ENCODE measurements at places on chromosomes 11 and 22. TPM values are rescaled to one million over a fixed set of nuclear protein-coding genes. Genes with fewer than 3 reads are reported as not detected.

DNA sequence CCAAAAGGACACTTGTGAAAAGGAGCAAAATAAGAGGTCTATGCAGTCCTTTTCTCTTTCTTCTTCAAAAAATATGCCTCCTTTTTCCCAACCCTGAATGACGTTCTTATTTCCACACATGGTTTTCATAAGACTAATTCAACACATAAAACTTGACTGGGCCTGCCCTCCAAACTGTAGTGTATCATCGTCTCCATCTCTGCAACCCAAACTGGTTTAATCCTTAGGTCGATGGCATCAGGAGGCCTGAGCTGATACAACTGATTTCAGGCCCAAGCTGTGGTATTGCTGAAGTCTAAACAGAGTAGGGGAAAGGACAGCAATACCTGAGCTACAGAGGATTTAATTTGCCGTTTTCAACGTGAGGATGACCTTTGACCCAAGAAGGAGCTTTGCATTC, 130.0 kb upstream of the MTNR1B start:
- DNase-seq = no peak

- DNase-seq = no peak
Measured at GRCh38 chr11:42816471-42816870, 495.3 kb upstream of the API5 start.

- DNase-seq = no peak
Measured at GRCh38 chr11:73258104-73259035, 13.8 kb upstream of the P2RY6 start.

- no peak for DNase-seq
Measured at GRCh38 chr22:33325232-33326004, 267.2 kb upstream of the SYN3 start.

DNA sequence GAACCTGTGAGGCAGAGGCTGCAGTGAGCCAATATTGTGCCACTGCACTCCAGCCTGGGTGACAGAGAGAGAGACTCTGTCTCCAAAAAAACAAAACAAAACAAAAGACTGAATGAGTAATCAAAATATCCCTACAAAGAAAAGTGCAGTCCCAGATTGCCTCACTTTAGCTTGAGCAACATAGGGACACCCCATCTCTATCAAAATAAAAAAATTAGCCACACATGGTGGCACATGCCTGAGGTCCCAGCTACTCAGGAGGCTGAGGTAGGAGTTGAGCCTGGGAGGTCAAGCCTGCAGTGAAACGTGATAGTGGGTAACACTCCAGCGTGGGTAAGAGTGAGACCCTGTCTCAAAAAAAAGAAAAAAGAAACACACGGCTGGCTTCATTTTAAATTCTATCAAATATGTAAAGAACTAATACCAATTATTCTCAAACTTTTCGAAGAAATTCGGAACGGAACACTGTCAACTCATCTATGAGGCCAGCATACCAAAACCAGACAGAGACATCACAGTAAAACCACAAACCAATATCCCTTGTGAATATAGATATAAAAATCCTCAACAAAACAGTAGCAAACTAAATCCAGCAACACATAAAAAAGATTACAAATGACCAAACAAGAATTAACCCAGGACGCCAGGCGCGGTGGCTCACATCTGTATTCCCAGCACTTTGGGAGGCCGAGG, 12.9 kb downstream of the CHEK2 start:
- DNase-seq = no peak

GRCh38 chr11:88523386-88524071, 186.0 kb upstream of the CTSC start:
- DNase-seq = no peak

- DNase-seq = no peak
Measured at GRCh38 chr11:89484896-89485295, 6.3 kb downstream of the NOX4 start.

DNA sequence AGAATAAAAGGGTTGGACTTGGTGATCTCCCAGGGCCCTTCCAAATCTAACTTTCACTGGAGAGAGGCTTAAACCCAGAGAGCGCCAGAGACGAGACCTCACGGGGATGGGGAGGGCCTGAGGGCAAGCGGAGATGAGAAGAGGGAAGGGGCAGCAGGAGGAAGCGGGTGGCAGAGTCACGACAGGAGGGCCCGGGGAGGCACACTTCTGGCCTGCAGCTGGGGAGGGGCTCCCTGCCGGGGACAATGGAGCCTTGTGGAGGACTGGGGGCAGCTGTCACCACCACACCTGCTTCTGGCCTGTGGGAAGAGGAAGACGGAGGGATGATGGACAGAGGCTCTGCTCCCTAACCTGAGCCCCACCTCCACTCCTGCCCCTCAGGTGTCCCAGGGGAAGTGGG, 40.2 kb downstream of the PDE2A start:
- DNase-seq = no peak

- no peak for DNase-seq
Measured at GRCh38 chr22:22946131-22946530, 58.5 kb downstream of the IGLL5 start.

DNA sequence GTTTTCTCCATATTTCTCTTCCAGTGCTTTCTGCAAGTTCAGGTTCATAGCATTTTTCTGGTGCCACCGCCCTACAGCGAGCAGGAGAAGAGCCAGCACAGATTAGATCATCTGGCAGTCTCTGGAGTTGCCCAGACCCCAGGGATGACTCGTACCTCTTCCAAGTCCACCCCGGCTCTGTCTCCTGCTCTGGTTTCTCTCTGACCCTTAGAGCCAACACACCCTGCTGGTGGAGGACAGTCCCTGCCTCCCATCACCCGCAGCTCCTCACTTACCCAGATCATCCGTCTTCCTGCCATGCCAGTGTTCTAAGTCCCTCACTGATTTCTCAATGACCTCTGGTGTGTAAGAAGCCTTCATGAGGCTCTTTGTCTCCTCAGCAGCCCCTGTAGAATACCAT, 28.0 kb downstream of the TST start:
- DNase-seq = no peak

DNA sequence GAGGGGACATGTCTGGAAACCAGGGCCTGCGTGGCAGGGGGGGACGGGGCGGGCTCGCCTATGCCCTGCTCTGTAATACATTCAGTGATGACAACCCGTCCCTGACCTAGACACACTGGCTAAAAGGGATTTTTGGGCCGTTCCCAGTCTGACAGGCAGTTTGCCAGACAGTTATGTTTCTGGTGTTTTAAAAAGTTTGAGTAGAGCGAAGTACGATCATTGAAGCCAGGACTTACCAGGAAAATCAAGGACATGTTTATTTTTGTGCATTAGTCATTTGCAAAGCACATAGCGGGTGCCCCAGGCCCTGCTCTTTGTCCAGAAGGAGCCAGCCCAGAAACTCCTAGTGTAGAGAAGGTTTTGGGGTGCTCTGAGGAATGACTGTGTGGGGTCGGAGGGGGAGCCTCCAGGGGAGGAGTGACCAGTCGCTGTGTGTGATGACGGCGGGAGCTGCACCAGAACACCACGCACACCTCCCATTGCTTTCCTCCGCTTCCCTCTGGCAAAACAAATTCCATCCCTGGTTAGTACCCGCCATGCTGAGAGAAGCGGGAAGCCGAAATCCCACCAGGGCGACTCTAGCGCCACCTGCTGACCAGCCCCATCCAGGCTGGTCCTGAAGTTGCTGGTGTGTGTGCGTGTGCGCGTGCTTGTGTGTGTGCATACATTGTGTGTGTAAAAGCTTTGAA, 50.8 kb downstream of the FBLN1 start:
- peak; percentile 88 for DNase-seq

DNA sequence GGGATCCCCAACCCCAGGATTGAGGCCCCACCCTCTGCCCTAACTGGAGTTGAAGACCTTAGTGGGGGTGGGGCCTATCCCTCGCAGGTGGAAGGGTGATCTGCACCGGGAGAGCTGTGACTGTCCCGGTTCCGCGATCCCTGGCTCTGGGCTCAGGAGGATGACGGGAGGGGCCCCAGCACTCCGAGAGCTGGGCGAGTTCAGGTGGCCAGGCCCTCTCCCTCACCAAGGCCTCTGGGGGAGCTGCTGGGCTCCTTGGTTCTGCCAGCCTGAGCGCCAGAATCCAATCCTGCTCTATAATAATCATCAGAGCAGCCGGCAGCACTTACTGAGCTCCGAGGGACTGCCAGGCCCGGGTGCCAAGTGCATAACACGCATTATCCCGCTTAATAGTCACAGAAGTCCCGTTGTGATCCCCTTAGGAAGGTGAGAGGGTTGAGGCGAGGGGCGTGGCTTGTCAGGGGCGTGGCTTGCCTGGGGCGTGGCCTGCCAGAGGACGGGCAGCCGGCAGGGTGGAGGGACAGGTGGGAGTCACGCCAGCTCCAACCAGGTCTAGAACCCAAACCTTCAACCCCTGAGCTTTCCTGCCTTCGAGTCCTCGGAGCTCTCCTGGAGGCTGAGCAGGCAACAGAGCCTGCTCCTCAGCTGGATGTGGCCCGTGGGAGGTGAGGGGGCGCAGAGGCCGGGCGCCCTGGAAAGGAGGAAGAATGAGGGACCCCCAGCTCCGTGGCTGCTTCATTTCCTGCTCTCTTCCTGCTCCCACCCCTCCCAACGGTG, 7.3 kb upstream of the SYT7 start:
- peak; percentile 67 for DNase-seq

GRCh38 chr11:61429346-61429690, 457 bp downstream of the CPSF7 start:
- peak; percentile 63 for DNase-seq

GRCh38 chr11:23755076-23755475, 741.8 kb upstream of the LUZP2 start:
- DNase-seq = no peak

- no peak for DNase-seq
Measured at GRCh38 chr11:75268626-75269366, 28.2 kb downstream of the TPBGL start.

GRCh38 chr11:124762105-124762623, at the start of gene ESAM:
TSS of gene ESAM (minus strand) at chr11:124762290. CDS start at chr11:124762154, 136 bp downstream.
- peak; percentile 93 for DNase-seq

- no peak for DNase-seq
Measured at GRCh38 chr11:61080526-61080925, 21.8 kb upstream of the CD5 start.

GRCh38 chr11:116736763-116737162, 36.0 kb downstream of the BUD13 start:
- DNase-seq = no peak

DNA sequence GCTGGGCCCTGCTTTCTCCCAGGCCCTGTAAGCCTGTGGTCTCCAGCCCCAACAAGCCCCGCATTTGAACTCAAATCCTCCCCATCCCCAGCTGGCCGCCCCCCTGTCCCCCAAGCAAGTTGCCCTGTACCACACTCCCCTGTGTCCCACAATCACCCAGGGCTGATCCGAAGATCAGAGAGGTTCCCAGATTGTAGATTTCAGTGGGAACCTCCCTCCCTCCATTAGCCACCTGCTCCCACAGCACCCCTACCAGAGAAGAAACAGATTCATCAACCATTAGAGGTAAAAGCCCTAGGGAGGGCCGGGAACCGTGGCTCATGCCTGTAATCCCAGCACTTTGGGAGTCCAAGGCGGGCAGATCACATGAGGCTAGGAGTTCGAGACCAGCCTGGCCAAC, 107.5 kb downstream of the FEZ1 start:
- no peak for DNase-seq

DNA sequence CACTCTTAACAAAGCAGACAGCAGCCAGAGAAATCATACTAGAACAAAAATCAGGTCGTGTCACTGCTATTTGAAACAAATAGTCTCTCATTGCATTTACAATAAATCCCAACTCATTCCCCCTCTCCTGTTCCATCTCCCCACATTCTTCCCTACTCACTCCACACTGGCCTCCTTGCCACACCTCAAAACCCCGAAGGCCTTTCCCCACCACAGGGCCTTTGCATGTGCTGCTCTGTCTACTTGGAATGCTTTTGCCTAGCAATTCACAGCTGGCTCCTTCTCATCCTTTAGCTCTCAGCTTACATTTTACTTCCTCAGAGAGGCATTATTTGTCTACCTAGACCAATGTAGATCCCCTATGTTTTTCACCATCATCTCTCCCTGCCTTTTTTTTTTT, 6.3 kb upstream of the THOC5 start:
- DNase-seq = no peak

DNA sequence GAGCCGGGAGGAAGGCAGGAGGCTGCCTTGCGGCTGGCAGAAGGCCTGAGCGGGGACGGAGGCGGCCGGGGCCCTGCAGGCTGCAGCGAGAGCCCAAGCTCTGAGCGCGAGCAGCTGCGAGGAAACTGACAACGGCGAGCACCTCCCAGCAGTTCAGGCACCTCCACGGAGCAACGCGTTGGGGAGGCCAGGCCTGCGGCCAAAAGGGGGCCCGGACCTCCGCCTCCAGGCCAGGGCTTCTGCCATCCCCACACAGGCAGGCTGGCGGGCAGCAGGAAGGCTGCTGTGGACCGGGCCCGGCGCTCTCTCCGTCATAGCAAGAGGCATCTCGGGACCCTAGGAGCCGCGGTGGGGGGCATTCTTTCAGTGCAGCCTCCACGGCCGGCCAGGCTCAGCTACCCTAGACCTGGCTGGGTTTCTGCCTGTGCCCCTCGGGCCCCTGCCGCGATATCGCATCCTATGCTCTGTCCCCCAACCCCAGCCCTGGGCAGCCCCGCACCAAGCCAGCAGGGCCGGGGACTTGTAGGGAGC, 22.9 kb upstream of the SLC22A12 start:
- peak; percentile 74 for DNase-seq

GRCh38 chr22:38872172-38872830, at the start of gene CBX6:
TSS of gene CBX6 (minus strand) at chr22:38872216. CDS start at chr22:38872190, 26 bp downstream.
- peak; percentile 97 for DNase-seq

- no peak for DNase-seq
Measured at GRCh38 chr11:108983636-108984420, 319.0 kb downstream of the DDX10 start.

The OR4D11 gene
- polyA plus RNA-seq = not detected

The OR4A16 gene
- polyA plus RNA-seq = not detected

The MMP10 gene
- polyA plus RNA-seq = 0.55 TPM

The MMP1 gene
- 7.4 TPM for polyA plus RNA-seq

The SAC3D1 gene
- 11.8 TPM for polyA plus RNA-seq

The OR10D3 gene
- not detected for polyA plus RNA-seq

The INPP5J gene
- 2.2 TPM for polyA plus RNA-seq

The C11orf91 gene
- polyA plus RNA-seq = not detected

The NAA40 gene
- polyA plus RNA-seq = 30.1 TPM

The GDPD4 gene
- polyA plus RNA-seq = 0.68 TPM

The BLID gene
- not detected for polyA plus RNA-seq

The P2RY6 gene
- polyA plus RNA-seq = 2.8 TPM
